ENCODE measurements at places on chromosomes 13 and 19. TPM values are rescaled to one million over a fixed set of nuclear protein-coding genes. Genes with fewer than 3 reads are reported as not detected.

Gene NCCRP1
- total RNA-seq: 1.3 TPM

Gene PSG6
- total RNA-seq: not detected

Gene FGF14
- total RNA-seq: not detected

Gene PDX1
- not detected for total RNA-seq

Gene UQCRFS1
- 42.2 TPM for total RNA-seq

Gene ZNF100
- 2.3 TPM for total RNA-seq

Gene THSD8
- total RNA-seq: not detected

Data from hair follicular keratinocyte (primary cell).